IMR-90 (cell line): ENCODE measurements at places on chromosomes 1 and 21. TPM values are rescaled to one million over a fixed set of nuclear protein-coding genes. Genes with fewer than 3 reads are reported as not detected.
A peak's percentile ranks its signal among the peaks of the same experiment; 100 is the strongest.

GRCh38 chr21:41979751-41980369, 26.0 kb upstream of the C2CD2 start:
- H3K4me3 ChIP-seq, result no peak overlapping the region
- no peaks in the 10 kb centered on the region for H3K4me1 ChIP-seq
- H3K27me3 ChIP-seq, result no peaks in the 10 kb centered on the region

DNA sequence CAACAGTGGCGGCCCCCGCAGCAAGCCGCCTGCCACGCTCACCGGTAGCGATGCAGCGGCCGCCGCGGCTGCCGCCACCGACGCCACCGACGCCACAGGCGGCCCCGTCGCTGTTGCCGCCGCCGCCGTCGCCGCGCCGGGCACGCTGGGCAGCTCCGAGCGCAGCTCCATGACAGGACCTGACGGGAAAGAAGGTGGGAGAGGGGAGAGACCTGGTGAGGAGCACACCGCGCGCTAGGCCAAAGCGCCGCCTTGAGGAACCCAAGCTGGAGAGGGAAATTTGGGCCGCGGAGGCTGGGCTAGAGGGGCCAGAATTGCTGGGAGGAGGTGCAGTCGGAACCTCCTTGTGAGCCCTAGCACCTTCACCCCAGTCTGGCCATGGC, 1.9 kb downstream of the DMRTA2 start:
- no peaks in the 10 kb centered on the region for H3K36me3 ChIP-seq
- H3K27ac ChIP-seq, result no peak overlapping the region
- no peak overlapping the region for H3K4me3 ChIP-seq
- H3K27me3 ChIP-seq, result peaks cover 98% of the 10 kb centered on the region
- H3K4me1 ChIP-seq, result peaks cover 2% of the 10 kb centered on the region; the same call in 1 of the 2 replicates

DNA sequence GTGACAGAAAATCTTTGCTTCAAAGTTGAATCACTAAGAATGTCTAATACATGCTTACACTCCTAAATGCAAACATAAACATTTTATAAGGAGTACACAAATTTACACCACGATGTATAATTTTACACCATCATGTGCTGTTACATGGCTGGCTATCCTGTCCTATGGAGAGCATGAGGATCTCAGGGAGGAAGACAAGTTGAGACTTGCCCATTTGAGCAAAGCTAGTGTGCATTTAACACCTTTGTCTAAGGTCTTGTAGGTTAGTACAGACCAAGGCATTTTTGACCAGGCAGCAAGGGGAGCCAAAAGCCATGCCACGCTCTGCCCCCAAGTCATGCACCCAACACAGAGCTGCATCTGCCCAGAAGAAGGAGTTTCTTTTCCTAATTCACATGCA, 14.5 kb upstream of the COG2 start:
- no peak overlapping the region for H3K27ac ChIP-seq
- no peak for DNase-seq
- H3K27me3 ChIP-seq, result peaks cover 2% of the 10 kb centered on the region; the same call in 1 of the 2 replicates
- no peaks in the 10 kb centered on the region for H3K36me3 ChIP-seq

DNA sequence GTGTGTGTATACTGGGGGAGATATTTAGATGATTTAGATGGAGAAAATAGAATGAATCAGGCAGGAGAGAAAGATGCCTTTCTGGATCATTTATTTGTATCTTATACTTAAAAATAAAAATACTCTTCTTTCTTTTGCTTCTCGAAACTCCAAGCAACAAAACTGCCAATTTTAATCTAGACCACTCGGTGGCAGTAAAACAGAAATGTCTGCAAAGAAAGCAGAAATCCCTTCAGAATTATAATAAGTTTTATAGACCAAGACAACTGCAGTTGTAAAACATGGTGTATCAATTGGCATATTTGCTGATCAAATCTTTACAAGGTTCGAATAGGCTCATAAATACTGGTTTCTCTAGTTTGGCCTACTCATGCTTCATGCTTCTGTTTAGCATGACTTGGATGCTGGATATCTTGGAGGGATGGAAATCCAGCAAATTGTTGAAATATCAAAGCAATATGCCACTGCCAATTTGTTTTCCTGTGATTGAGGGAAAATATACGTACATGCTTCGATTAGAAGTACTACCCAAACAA, 15.1 kb upstream of the C1orf87 start:
- H3K4me3 ChIP-seq, result no peak overlapping the region
- no peak overlapping the region for H3K27ac ChIP-seq
- no peaks in the 10 kb centered on the region for H3K27me3 ChIP-seq
- H3K36me3 ChIP-seq, result no peaks in the 10 kb centered on the region

DNA sequence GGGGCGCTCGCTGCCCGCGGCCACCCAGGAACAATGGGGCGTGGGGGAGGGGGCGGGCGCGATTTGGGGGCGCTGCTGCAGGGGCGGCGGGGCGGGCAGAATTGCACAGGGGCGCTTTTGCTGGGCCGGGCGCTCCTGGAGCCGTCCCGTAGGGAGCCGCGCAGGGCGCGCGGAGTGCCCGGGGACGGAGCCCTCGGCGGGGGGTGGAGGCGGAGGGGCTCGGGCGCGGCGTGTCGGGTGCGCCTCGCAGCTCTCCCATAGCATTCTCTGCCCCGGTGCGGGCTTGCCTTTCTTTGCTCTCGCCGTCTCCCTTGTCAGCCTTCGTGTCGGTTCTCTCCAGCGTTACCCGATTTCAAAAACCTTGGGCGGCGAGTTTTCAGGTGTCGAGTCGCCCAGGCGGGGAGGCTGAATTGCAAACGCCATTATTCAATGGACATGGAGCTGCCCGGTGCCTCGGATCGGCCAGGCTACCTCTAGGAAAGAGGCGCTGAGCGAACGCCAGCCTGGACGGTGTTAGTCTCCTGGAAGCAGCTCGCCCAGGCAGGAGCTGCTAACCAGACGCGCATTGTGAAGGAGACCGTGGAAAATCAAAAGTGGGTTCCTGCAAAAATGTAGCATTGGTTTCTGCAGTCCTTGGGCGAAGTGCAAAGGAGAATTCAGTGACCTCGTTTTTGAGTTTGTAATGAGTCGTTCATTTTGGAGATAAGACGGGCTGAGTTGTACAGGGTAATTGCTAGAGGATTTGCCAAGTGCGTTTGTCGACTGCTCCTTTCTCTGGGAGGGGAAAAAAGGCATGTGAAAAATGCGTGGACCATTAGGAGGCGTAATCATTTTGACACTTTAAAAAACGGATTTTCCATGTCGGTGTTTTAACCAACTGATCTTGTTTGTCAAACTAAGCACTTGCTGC, 626 bp downstream of the CXADR start:
- no peaks in the 10 kb centered on the region for H3K36me3 ChIP-seq
- no peak for DNase-seq
- H3K4me1 ChIP-seq, result peaks cover 3% of the 10 kb centered on the region; the same call in 1 of the 2 replicates
- H3K4me3 ChIP-seq, result peak overlapping the region; percentile 78

Gene TMEM82
- not detected in 2 replicates for total RNA-seq

Gene LYPD8
- not detected in 2 replicates for total RNA-seq

GRCh38 chr1:186093437-186093836, 281.6 kb downstream of the TPR start:
- no peaks in the 10 kb centered on the region for H3K36me3 ChIP-seq
- H3K27me3 ChIP-seq, result no peaks in the 10 kb centered on the region
- no peak overlapping the region for H3K27ac ChIP-seq
- H3K4me1 ChIP-seq, result peaks cover 5% of the 10 kb centered on the region
- H3K4me3 ChIP-seq, result no peak overlapping the region
- DNase-seq, result peak; percentile 38

- H3K27ac ChIP-seq, result no peak overlapping the region
- H3K36me3 ChIP-seq, result peaks cover 36% of the 10 kb centered on the region
Measured at GRCh38 chr1:155776414-155776813, 80.6 kb downstream of the GON4L start.

DNA sequence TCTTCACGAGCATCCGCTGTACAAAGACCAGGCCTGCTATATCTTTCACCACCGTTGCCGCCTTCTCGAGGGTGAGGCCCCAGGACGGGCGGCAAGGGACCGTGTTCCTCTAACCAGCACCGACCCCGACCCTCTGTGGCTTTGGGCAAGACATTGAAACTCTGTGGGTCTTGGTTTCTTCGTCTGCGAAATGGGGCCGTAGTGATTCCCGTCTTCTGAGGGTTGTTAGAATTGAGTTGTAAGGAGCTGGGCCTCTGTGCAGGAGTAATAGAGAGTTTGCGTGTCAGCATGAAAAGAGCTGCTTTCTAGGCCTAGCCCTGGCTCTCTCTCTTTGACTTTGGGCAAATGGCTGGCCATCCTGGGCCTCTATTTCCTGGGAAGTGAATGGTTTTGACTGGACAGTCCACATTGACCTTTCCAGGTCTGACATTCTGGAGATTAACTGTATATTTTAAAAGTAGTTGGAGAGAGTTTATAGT, 591 bp downstream of the MRPL37 start:
- H3K4me1 ChIP-seq, result peaks cover 4% of the 10 kb centered on the region
- no peaks in the 10 kb centered on the region for H3K27me3 ChIP-seq
- peak overlapping the region; percentile 41 for H3K27ac ChIP-seq
- H3K36me3 ChIP-seq, result peaks cover 11% of the 10 kb centered on the region
- peak overlapping the region; percentile 73 for H3K4me3 ChIP-seq

- no peaks in the 10 kb centered on the region for H3K36me3 ChIP-seq
- H3K27me3 ChIP-seq, result peaks cover 2% of the 10 kb centered on the region; the same call in 1 of the 2 replicates
- no peak overlapping the region for H3K27ac ChIP-seq
- no peak overlapping the region for H3K4me3 ChIP-seq
- no peak for DNase-seq
Measured at GRCh38 chr1:236495467-236496112, 28.2 kb upstream of the LGALS8 start.

- H3K27me3 ChIP-seq, result peaks cover 42% of the 10 kb centered on the region
- H3K4me1 ChIP-seq, result no peaks in the 10 kb centered on the region
- H3K27ac ChIP-seq, result no peak overlapping the region
- no peak for DNase-seq
Measured at GRCh38 chr21:33136847-33137502, 67.0 kb downstream of the OLIG1 start.

DNA sequence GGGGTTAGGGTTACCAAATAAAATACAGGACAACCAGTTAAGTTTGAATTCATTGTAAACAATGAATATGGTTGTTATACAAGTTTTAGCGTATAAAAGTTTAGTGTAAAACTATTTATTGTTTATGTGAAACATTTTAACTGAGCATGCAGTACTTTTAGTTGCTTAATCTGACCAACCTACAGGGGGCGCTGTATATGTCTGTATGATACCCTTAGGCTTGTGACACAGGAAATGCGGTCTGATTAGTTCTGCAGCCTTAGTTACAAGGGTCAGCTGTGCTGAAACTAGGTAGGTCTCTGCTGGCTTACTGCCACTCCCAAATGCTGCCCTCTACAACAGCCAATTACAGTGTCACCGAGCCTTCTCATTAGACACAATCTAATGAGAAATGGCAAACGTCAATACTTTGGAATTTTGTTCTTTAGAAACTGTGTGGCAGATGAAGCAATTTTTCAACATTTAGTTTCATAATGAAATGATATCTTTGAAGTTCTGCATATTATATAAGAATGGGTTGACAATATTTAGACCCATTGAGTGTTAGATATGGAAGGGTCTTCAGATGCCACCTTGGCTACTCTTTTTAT, 56.2 kb downstream of the NTNG1 start:
- no peaks in the 10 kb centered on the region for H3K27me3 ChIP-seq
- H3K4me1 ChIP-seq, result no peaks in the 10 kb centered on the region
- no peak overlapping the region for H3K4me3 ChIP-seq
- H3K27ac ChIP-seq, result no peak overlapping the region

Gene CLEC20A
- total RNA-seq, result not detected in 2 replicates

Gene ADAM30
- not detected in 2 replicates for total RNA-seq

GRCh38 chr1:201395936-201396335, 3.2 kb downstream of the LAD1 start:
- H3K4me1 ChIP-seq, result no peaks in the 10 kb centered on the region
- no peak overlapping the region for H3K27ac ChIP-seq
- no peaks in the 10 kb centered on the region for H3K36me3 ChIP-seq
- DNase-seq, result no peak
- no peak overlapping the region for H3K4me3 ChIP-seq
- peaks cover 88% of the 10 kb centered on the region for H3K27me3 ChIP-seq

DNA sequence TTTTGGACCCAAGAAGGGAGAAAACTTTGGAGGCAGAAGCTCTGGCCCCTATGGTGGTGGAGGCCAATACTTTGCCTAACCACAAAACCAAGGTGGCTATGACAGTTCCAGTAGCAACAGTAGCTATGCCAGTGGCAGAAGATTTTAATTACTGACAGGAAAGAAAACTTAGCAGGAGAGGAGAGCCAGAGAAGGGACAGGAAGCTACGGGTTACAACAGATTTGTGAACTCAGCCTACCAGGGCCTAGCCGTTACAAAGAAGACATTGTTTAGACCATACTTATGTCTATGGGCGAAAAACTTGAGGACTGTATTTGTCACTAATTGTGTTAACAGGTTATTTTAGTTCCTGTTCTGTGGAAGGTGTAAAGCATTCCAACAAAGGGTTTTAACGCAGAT, 10.4 kb upstream of the ACOT11 start:
- no peak for DNase-seq
- H3K27me3 ChIP-seq, result peaks cover 8% of the 10 kb centered on the region
- no peaks in the 10 kb centered on the region for H3K36me3 ChIP-seq
- H3K27ac ChIP-seq, result no peak overlapping the region
- peaks cover 3% of the 10 kb centered on the region for H3K4me1 ChIP-seq
- H3K4me3 ChIP-seq, result no peak overlapping the region

GRCh38 chr1:208047476-208047934, 136.6 kb upstream of the CD34 start:
- peak overlapping the region; percentile 28; the same call in 1 of the 2 replicates for H3K27ac ChIP-seq
- H3K27me3 ChIP-seq, result no peaks in the 10 kb centered on the region
- H3K4me1 ChIP-seq, result peaks cover 8% of the 10 kb centered on the region
- DNase-seq, result peak; percentile 43
- H3K36me3 ChIP-seq, result no peaks in the 10 kb centered on the region

GRCh38 chr1:38235705-38236104, 189.1 kb upstream of the POU3F1 start:
- no peak overlapping the region for H3K27ac ChIP-seq
- H3K4me3 ChIP-seq, result no peak overlapping the region
- peak; percentile 58 for DNase-seq

Gene MROH9
- not detected in 2 replicates for total RNA-seq

- no peaks in the 10 kb centered on the region; the same call in 1 of the 2 replicates for H3K4me1 ChIP-seq
- H3K27ac ChIP-seq, result no peak overlapping the region
- peaks cover 36% of the 10 kb centered on the region for H3K36me3 ChIP-seq
- peak; percentile 12 for DNase-seq
- H3K4me3 ChIP-seq, result no peak overlapping the region
- no peaks in the 10 kb centered on the region for H3K27me3 ChIP-seq
Measured at GRCh38 chr1:154943649-154944400, 7.3 kb upstream of the PMVK start.

- DNase-seq, result peak; percentile 86
- H3K27me3 ChIP-seq, result peaks cover 4% of the 10 kb centered on the region; the same call in 1 of the 2 replicates
- H3K27ac ChIP-seq, result no peak overlapping the region
- H3K4me1 ChIP-seq, result no peaks in the 10 kb centered on the region
Measured at GRCh38 chr1:202861420-202862132, 27.4 kb downstream of the RABIF start.

GRCh38 chr1:84632137-84632536, 57.9 kb upstream of the CTBS start:
- H3K27ac ChIP-seq, result no peak overlapping the region
- no peaks in the 10 kb centered on the region; the same call in 1 of the 2 replicates for H3K27me3 ChIP-seq
- H3K36me3 ChIP-seq, result no peaks in the 10 kb centered on the region

Gene ELAPOR1
- total RNA-seq, result 0.28 and 0.54 TPM in 2 replicates

DNA sequence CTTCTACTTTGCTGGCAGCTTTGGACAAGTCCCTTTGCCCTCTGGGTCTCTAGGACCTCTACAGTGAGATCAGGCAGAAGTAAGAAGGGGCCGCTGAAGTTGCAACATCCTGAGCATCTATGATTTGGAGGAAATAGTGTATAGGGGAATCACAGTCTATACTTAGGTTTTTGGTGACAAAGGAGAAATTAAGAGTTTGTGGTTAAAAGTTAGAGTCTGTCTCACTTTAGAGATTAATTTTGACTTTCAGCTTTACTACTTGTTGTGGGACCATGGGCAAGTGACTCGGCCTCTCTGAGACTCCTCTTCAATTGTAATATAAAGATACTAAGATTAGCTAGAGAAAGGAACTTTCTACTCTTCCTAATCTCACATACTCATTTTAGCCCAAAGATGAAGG, 33.1 kb upstream of the LMX1A start:
- no peak overlapping the region for H3K4me3 ChIP-seq
- peaks cover 11% of the 10 kb centered on the region for H3K27me3 ChIP-seq
- H3K4me1 ChIP-seq, result no peaks in the 10 kb centered on the region
